Panc1 (cell line): ENCODE measurements at places on chromosomes 2 and 18.

GRCh38 chr2:160029270-160029628 is 33.2 kb downstream of the PLA2R1 start:
- no peaks in the 10 kb centered on the region for H3K36me3 ChIP-seq
- H3K27ac ChIP-seq, result no peak overlapping the region
- no peaks in the 10 kb centered on the region for H3K27me3 ChIP-seq
- H3K4me1 ChIP-seq, result no peaks in the 10 kb centered on the region
- DNase-seq, result no peak

GRCh38 chr18:72840109-72840508 is 27.7 kb downstream of the NETO1 start:
- no peak overlapping the region for H3K4me3 ChIP-seq
- no peaks in the 10 kb centered on the region for H3K36me3 ChIP-seq
- no peaks in the 10 kb centered on the region for H3K4me1 ChIP-seq
- no peak overlapping the region for H3K27ac ChIP-seq
- H3K27me3 ChIP-seq, result no peaks in the 10 kb centered on the region

- H3K4me1 ChIP-seq, result peaks cover 6% of the 10 kb centered on the region; the same call in 1 of the 2 replicates
- peak overlapping the region; percentile 74 for H3K4me3 ChIP-seq
- H3K27me3 ChIP-seq, result no peaks in the 10 kb centered on the region
- peaks cover 14% of the 10 kb centered on the region; the same call in 1 of the 2 replicates for H3K36me3 ChIP-seq
- peak overlapping the region; percentile 93; the same call in 1 of the 2 replicates for H3K27ac ChIP-seq
- no peak for DNase-seq
Observed at GRCh38 chr2:58047961-58048360, 1.4 kb downstream of the VRK2 start.

DNA sequence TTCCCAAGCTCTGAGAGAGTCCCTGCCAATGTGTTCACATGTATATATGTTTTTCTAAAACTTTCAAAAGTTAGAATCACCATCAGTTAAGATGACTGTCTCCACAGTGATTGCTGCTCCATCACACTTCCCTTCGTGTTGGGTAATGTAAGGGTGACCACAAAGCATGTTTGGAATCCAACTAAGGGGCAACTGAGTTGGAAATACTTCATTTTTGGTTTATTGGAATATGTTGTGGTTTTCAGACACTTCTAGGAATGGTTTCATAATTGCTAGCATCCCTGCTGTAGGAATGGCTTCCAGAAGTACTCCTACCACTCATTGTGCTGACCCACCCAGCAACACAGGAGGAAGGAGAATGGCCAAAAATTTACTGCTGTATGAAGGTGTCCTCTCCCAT is 212.5 kb upstream of the GULP1 start:
- no peak for DNase-seq
- H3K4me3 ChIP-seq, result no peak overlapping the region
- no peaks in the 10 kb centered on the region for H3K36me3 ChIP-seq
- H3K4me1 ChIP-seq, result no peaks in the 10 kb centered on the region
- no peaks in the 10 kb centered on the region for H3K27me3 ChIP-seq

- H3K4me3 ChIP-seq, result no peak overlapping the region
- no peaks in the 10 kb centered on the region for H3K36me3 ChIP-seq
- no peak overlapping the region for H3K27ac ChIP-seq
- no peaks in the 10 kb centered on the region for H3K27me3 ChIP-seq
- no peak for DNase-seq
Observed at GRCh38 chr2:40095000-40095399, 315.9 kb upstream of the THUMPD2 start.
